Glutamatergic neuron (in vitro differentiated cells): ENCODE measurements at places on chromosomes 4 and X. TPM values are rescaled to one million over a fixed set of nuclear protein-coding genes. Genes with fewer than 3 reads are reported as not detected.

GRCh38 chrX:16278927-16279326, 111.6 kb downstream of the MAGEB17 start:
- no peaks in the 10 kb centered on the region for H3K36me3 ChIP-seq
- no peaks in the 10 kb centered on the region for H3K4me1 ChIP-seq
- no peak for DNase-seq
- no peaks in the 10 kb centered on the region for H3K27me3 ChIP-seq
- H3K4me3 ChIP-seq, result no peak overlapping the region

- no peak for DNase-seq
- peak overlapping the region; percentile 86 for H3K27ac ChIP-seq
- peak overlapping the region; percentile 67 for H3K4me3 ChIP-seq
- H3K27me3 ChIP-seq, result peaks cover 9% of the 10 kb centered on the region
These were observed 123.9 kb downstream of the NAA11 start for GRCh38 chr4:79201971-79202370.

Gene NWD2
- total RNA-seq, result 0.17 TPM

GRCh38 chr4:184384056-184384809, 90.1 kb downstream of the IRF2 start:
- no peaks in the 10 kb centered on the region for H3K27me3 ChIP-seq
- no peak overlapping the region for H3K27ac ChIP-seq
- peaks cover 6% of the 10 kb centered on the region for H3K36me3 ChIP-seq
- peak overlapping the region; percentile 0 for H3K4me3 ChIP-seq

- H3K4me3 ChIP-seq, result no peak overlapping the region
- H3K27ac ChIP-seq, result no peak overlapping the region
- no peaks in the 10 kb centered on the region for H3K36me3 ChIP-seq
- H3K27me3 ChIP-seq, result no peaks in the 10 kb centered on the region
- no peaks in the 10 kb centered on the region for H3K4me1 ChIP-seq
These were observed 74.4 kb downstream of the ARHGEF38 start for GRCh38 chr4:105626846-105627245.

- H3K36me3 ChIP-seq, result no peaks in the 10 kb centered on the region
- H3K4me3 ChIP-seq, result no peak overlapping the region
- no peak for DNase-seq
These were observed 82.0 kb upstream of the FAM241A start for GRCh38 chr4:112063260-112063659.

DNA sequence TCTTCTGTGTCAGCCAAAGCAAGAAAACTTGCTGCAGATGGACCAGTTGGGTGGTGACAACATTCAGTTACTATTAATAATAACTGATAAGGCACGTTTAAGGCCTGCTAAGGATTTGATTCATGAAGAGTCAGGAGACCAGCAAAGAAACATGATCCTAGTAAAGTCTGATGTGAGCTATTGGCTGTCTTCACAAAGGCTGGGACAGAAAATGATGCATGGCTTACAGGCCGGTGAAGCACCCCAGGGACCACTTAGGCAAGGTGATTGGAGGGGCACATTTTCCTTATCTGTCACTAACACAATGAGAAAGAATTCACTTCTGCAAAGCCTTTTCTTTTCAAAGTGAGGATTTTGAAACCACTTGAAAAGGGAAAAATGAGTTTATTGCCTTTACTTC, 65.4 kb upstream of the TRPC3 start:
- peak; percentile 22 for DNase-seq
- H3K36me3 ChIP-seq, result no peaks in the 10 kb centered on the region
- H3K4me1 ChIP-seq, result peaks cover 3% of the 10 kb centered on the region
- H3K27me3 ChIP-seq, result no peaks in the 10 kb centered on the region
- no peak overlapping the region for H3K4me3 ChIP-seq

GRCh38 chrX:134542485-134542884, 82.5 kb downstream of the HPRT1 start:
- DNase-seq, result no peak
- no peak overlapping the region for H3K27ac ChIP-seq

Gene RRH
- total RNA-seq, result 0.29 TPM

Gene CT55
- total RNA-seq, result 0.34 TPM

Gene MAP3K15
- 0.37 TPM for total RNA-seq

- H3K36me3 ChIP-seq, result no peaks in the 10 kb centered on the region
- no peaks in the 10 kb centered on the region for H3K27me3 ChIP-seq
- H3K4me1 ChIP-seq, result no peaks in the 10 kb centered on the region
- no peak for DNase-seq
- H3K4me3 ChIP-seq, result no peak overlapping the region
These were observed 78.0 kb upstream of the NRK start for GRCh38 chrX:105744291-105744690.

DNA sequence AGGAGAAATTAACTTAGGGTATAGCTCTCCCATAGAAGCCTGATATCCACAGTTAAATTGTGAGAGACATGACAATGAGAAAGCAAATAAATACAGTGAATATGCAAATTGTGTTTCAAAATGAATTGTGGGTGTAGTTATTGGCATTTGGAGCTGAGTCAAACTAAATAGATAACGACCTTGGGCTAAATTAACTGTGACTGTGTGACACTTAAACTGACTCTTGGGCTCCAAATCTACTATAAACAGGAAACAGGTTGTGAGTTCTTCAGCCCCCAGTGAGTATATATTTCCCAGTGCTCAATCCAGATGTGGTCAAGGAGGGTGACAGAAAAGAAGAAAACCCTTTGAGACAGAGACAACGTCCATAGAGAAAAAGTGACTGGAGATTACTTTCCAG, 11.3 kb upstream of the MAGEA10 start:
- no peaks in the 10 kb centered on the region for H3K36me3 ChIP-seq
- DNase-seq, result no peak
- H3K27ac ChIP-seq, result no peak overlapping the region
- no peak overlapping the region for H3K4me3 ChIP-seq

GRCh38 chr4:180057299-180057721, 2185.9 kb upstream of the TENM3 start:
- H3K4me1 ChIP-seq, result peaks cover 3% of the 10 kb centered on the region
- peaks cover 1% of the 10 kb centered on the region for H3K27me3 ChIP-seq
- H3K36me3 ChIP-seq, result no peaks in the 10 kb centered on the region
- H3K4me3 ChIP-seq, result peak overlapping the region; percentile 88
- DNase-seq, result no peak
- H3K27ac ChIP-seq, result no peak overlapping the region

GRCh38 chr4:180532691-180533090, 1710.5 kb upstream of the TENM3 start:
- H3K4me1 ChIP-seq, result no peaks in the 10 kb centered on the region
- H3K36me3 ChIP-seq, result no peaks in the 10 kb centered on the region
- H3K27me3 ChIP-seq, result no peaks in the 10 kb centered on the region
- H3K27ac ChIP-seq, result no peak overlapping the region

- no peaks in the 10 kb centered on the region for H3K36me3 ChIP-seq
- DNase-seq, result no peak
- H3K27ac ChIP-seq, result no peak overlapping the region
- H3K4me3 ChIP-seq, result no peak overlapping the region
- peaks cover 9% of the 10 kb centered on the region for H3K4me1 ChIP-seq
- peaks cover 9% of the 10 kb centered on the region for H3K27me3 ChIP-seq
These were observed 227.8 kb downstream of the STIM2 start for GRCh38 chr4:27088491-27088890.

GRCh38 chr4:176001151-176002006, 64.3 kb upstream of the WDR17 start:
- DNase-seq, result peak; percentile 68
- H3K27me3 ChIP-seq, result peaks cover 1% of the 10 kb centered on the region
- no peaks in the 10 kb centered on the region for H3K4me1 ChIP-seq
- no peaks in the 10 kb centered on the region for H3K36me3 ChIP-seq
- H3K4me3 ChIP-seq, result peak overlapping the region; percentile 89

Gene NR3C2
- total RNA-seq, result 0.29 TPM

Gene FAM47A
- total RNA-seq, result not detected

GRCh38 chr4:4568806-4569427, 27.1 kb upstream of the STX18 start:
- H3K4me3 ChIP-seq, result no peak overlapping the region
- H3K27me3 ChIP-seq, result no peaks in the 10 kb centered on the region
- peak overlapping the region; percentile 5 for H3K27ac ChIP-seq
- H3K36me3 ChIP-seq, result peaks cover 28% of the 10 kb centered on the region
- no peaks in the 10 kb centered on the region for H3K4me1 ChIP-seq

DNA sequence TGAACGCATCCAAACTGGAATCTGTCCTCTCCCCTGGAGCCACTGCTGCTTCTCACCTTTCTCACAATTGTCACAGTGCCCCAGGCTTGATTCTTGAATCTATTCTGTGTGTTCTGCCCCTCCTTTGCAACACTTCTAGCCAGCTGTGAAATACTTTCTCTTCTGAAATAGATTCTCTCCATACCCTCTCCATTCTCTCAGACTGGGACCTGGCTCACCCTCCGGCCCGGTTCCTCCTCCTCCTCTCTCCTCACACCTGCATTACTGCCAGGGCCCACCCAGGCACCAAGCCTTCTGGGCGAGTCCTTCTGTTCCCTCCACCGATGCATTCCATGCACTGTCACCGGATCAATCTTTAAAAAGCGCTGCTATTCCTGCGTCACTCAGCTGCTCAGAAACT, 336.1 kb downstream of the UNC5C start:
- DNase-seq, result no peak
- H3K36me3 ChIP-seq, result no peaks in the 10 kb centered on the region
- no peaks in the 10 kb centered on the region for H3K27me3 ChIP-seq
- peaks cover 49% of the 10 kb centered on the region for H3K4me1 ChIP-seq

Gene TAPT1
- 28.9 TPM for total RNA-seq

GRCh38 chrX:48794911-48795515, 6.9 kb upstream of the HDAC6 start:
- H3K4me3 ChIP-seq, result no peak overlapping the region
- peaks cover 3% of the 10 kb centered on the region for H3K4me1 ChIP-seq
- H3K36me3 ChIP-seq, result no peaks in the 10 kb centered on the region
- H3K27me3 ChIP-seq, result no peaks in the 10 kb centered on the region
- no peak overlapping the region for H3K27ac ChIP-seq
- no peak for DNase-seq

DNA sequence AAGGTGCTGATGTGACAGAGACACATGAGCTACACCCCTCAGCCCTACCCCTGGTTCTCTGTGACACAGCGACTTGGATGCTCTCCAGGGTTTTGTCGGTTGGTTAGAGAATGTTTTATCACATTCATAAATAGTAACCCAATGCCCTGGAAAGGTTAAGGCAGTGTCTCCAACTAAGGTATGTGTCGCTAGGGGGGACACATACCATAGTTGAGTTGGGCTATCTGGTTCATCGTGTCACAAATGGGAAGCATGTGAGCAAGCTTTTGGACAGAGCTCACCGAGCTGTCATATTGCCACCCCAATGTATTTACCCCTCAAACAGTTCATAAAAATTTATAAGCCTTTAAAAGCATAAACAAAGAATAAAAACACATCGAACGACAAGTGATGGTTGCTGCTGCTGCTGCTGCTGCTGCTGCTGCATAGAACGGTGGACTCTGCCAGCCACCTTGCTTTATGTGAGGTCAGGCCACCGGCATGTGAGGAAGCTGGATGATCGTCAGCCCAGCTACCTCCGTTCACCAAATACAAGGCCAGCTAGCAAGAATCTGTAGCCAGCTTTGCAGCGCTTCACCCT, 55.9 kb downstream of the STOX2 start:
- H3K36me3 ChIP-seq, result peaks cover 5% of the 10 kb centered on the region
- no peak overlapping the region for H3K27ac ChIP-seq
- H3K27me3 ChIP-seq, result no peaks in the 10 kb centered on the region
- no peak for DNase-seq
- H3K4me3 ChIP-seq, result no peak overlapping the region
- H3K4me1 ChIP-seq, result peaks cover 22% of the 10 kb centered on the region

DNA sequence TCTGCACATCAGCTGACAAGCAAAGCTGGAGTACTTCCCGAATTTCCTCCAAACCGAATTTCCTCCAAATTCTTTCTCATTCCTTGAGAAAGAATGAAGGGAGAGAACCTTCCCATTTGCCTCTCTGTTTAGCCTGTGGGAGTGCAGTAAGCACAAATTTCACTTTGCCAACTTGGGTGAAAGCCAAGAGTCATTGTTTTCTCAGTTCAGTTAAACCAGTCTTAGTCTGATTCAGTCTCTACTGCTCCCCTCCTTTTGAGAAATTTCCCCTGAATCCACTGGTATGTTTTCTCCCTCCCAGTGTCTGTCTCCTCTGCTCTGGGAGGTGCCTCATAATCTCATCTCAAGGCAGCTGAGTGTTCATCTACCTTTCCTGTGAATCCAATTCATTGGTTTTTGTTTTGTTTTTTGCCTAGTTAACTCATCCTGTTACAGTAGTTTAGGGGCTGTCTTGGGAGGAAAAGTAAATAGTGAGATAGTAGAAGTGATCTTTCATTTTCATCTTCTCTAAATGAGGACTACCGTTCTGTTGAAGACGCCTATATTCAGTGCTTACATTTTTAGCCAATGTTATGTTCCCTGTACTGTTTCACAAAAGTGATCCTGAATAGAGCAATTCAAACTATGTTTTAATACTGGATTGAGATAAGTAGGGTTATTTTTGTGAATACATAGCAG, 49.0 kb downstream of the SYTL5 start:
- no peak for DNase-seq
- H3K4me3 ChIP-seq, result no peak overlapping the region
- no peak overlapping the region for H3K27ac ChIP-seq
- no peaks in the 10 kb centered on the region for H3K36me3 ChIP-seq

GRCh38 chrX:99761731-99762130, 648.3 kb downstream of the PCDH19 start:
- no peaks in the 10 kb centered on the region for H3K4me1 ChIP-seq
- peaks cover 3% of the 10 kb centered on the region for H3K27me3 ChIP-seq
- no peak for DNase-seq
- no peak overlapping the region for H3K27ac ChIP-seq
- H3K4me3 ChIP-seq, result no peak overlapping the region

DNA sequence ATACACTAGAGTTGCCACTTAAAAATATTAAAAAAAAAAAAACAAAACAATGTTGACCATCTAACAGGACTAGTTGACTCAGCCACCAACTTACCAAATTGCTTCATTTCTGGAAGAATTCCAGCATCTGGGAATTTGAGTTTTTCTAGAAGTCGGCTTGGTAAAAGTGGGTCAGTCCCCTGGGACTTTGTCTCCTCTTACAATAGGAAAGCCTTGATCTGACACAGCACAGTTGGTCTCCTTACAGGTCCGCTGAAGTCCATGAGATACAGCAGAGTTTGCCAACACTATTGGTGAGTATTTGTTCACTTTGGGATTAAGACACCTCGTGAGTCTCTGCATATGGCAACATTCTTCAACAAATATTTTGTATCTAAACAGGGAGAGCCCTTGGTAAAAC, 18.2 kb upstream of the DDIT4L start:
- H3K27ac ChIP-seq, result no peak overlapping the region
- no peak for DNase-seq
- H3K4me1 ChIP-seq, result no peaks in the 10 kb centered on the region
- H3K36me3 ChIP-seq, result no peaks in the 10 kb centered on the region

- peaks cover 14% of the 10 kb centered on the region for H3K36me3 ChIP-seq
- no peaks in the 10 kb centered on the region for H3K4me1 ChIP-seq
These were observed 179.2 kb downstream of the SLC7A11 start for GRCh38 chr4:138062929-138063328.
